ENCODE measurements at places on chromosomes 6 and 20.

GRCh38 chr6:169962604-169963469 is 211.4 kb downstream of the ERMARD start:
- no peak for DNase-seq

- DNase-seq = no peak
Measured at GRCh38 chr6:121639021-121639420, 203.6 kb downstream of the GJA1 start.

- DNase-seq = no peak
Measured at GRCh38 chr20:51163996-51164600, 141.2 kb upstream of the KCNG1 start.

GRCh38 chr6:166556863-166557322 is 29.6 kb downstream of the RAMACL start:
- DNase-seq = peak; percentile 78

GRCh38 chr6:32840604-32841246 is 2.2 kb upstream of the TAP2 start:
- DNase-seq = no peak

GRCh38 chr6:26270486-26270861 is 94.5 kb upstream of the BTN3A2 start:
- DNase-seq = no peak

GRCh38 chr6:34524971-34525370 is 31.2 kb downstream of the SPDEF start:
- DNase-seq = no peak

DNA sequence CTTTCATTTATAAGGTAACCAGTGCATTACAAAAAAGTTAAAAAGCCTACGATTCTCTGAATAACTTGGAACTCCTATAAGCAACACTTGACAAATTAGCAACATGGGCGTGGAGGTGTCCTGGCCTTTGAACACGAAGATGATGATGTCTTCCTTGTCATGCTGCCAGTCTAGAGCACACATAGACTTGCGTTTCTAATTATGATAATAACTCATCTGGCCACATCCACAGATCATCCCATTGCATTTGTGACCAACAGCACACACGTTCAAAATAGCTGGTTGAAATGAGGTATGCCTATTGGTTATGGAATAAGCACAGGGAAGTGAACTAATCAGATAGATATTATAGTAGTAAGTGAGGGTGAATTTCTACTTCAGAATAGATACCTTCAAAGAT is 608.9 kb downstream of the PRKN start:
- no peak for DNase-seq

DNA sequence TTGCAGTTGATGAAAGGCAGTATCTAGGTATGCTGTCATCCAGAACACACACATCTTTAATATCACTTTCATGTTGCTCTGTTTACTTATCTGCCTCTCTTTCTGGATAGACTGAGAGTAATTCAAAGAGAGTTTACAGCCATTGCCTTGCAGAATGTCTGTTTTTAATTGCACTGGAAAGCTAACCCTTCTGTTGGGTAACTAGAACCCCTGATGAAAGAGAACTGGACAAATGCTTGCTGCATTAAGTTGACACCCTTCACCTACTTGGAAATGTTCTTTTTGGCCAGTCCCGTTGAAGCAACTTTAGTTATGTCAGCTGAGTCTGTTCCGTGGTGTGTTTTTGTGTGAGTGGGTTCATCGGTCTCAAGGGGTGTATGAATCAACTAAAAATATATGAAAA is 383.8 kb upstream of the CITED2 start:
- no peak for DNase-seq

GRCh38 chr6:44956396-44956795 is 371.7 kb upstream of the RUNX2 start:
- no peak for DNase-seq

GRCh38 chr6:1719922-1720321 is 110.2 kb downstream of the FOXC1 start:
- DNase-seq = no peak

- no peak for DNase-seq
Measured at GRCh38 chr6:169568314-169569087, 133.3 kb downstream of the WDR27 start.

- DNase-seq = no peak
Measured at GRCh38 chr6:84763886-84764331, 489 bp downstream of the TBX18 start.

- no peak for DNase-seq
Measured at GRCh38 chr6:5536644-5537043, 275.3 kb downstream of the FARS2 start.

- no peak for DNase-seq
Measured at GRCh38 chr6:168264593-168265335, 54.8 kb downstream of the DACT2 start.

DNA sequence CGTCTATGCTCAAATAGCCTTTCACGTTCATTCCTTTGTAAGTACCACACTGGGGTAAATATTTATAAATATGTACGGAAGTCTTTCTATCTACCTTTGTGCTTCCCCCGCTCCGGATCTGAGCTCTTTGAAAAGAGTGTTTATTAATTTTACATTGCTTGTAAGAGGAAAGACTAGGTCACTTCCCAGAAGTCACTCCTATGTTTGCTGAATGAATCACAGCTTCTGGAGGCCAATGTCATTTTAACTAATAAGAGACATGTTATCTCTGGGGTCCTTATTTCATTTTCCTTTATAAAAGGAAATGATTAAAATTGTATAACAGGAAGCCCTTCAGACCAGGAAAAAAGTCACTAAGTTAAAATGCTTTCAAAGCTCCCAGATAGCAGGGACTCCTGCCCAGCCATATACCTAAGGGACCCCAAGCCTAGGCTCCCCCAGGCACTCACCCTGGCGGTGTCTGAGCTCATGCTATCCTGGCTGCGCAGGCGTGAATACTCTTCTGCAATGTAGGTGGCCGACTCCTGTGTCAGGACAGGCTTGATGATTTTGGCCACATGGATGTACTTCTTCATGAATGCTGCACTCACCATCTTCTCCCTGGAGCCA is 12.6 kb downstream of the MCM3 start:
- no peak for DNase-seq

- DNase-seq = no peak
Measured at GRCh38 chr6:161242113-161242512, 31.7 kb downstream of the AGPAT4 start.

DNA sequence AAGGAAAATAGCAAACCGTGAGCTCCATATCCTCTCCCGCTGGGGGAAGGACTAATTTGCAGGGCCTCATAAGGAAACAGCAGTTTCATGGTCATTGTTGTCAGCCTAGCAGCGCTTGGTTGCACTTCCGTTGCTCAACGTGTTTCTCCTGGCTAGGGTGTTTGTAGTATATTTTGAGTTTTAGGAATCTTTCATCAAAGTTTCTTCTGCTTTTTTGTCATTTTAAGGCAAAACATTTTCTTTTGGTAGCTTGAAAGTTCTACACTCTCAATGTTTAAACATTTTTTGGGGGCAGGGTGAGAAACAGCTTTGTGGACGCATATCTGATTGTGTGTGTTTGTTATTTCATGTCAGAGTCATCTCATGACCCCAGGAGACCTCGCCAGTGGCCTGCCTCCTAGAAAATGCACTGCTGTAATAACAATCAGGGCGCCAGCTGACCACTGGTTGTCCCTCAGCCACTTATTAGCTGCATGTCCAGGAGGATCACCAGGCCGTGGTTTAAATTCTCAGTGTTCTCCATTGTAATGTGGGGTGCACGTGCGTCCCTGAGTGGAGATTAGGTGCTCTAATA is 20.6 kb downstream of the JARID2 start:
- DNase-seq = no peak

DNA sequence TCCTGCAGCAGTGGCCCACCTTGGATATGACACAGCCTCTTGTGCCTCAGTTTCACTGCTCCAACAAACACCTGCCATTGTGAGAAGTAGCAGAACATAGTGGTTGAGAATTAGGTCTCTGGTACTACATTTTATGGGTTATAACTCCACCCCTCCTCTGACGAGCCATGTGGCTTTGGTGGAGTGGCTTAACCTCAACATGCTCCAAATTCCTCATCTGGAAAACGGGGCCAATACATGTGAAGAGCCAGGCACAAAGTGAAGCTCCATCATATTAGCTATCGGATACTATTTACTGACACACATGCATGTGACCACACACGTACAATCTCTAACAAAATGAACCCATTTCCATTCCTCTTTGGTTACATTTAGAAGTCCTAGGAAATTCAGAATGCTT is 8.4 kb upstream of the KIZ start:
- no peak for DNase-seq

DNA sequence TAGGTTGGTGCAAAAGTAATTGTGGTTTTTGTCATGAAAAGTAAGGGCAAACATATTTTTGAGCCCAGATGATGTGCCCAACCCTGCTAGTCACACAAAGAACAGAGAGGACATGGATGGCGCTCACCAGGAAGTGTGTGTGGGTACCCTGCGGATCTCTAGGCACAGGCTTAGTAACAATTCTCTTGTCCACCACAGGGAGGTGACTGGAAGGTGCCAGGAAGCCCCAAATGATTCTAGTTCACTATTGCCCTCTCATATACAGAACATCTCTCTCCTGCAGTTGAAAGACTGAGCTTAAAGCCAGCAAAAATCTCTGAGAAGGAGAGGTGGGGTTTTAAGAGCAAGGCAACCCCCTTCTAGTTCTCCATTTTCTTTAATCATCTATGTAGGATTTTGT is 272.1 kb upstream of the TAB2 start:
- no peak for DNase-seq

DNA sequence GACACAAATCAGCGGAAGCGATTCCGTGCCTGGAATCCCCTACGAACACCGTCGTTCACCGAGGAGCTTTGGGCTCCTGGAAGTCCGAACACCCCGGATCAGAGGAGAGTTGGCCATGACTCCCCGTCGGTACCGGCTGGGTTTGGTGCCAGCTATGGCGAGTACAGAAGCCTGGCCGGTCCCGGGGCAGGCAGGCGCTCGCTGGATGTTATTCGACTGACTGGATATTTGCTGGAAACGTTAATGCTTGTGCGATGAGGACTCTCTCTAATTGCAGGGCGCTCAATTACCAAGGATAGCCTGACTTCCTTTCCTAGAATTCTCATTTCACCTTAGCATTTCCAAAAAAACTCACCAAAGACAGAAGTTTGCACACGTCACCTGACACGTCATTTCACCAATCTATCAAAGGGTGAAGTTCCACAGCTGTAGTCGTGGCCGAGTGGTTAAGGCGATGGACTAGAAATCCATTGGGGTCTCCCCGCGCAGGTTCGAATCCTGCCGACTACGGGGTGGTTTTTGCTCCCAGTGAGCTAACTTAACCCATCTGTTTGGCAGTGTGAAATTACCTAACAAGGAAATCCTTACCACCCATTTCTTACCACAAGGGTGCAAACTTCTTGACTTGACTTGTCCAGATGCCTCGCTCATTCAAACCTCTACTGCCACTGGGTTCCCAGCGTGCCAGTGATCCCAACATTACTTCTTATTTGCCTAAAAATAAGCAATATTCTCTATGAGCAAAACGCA is 22.7 kb upstream of the ZNF184 start:
- peak; percentile 82 for DNase-seq

- DNase-seq = no peak
Measured at GRCh38 chr20:49037962-49038387, 8.1 kb upstream of the CSE1L start.

GRCh38 chr6:2962004-2962403 is 9.4 kb downstream of the SERPINB6 start:
- DNase-seq = no peak

GRCh38 chr20:12358006-12358654 is 440.4 kb downstream of the BTBD3 start:
- peak; percentile 59 for DNase-seq

- DNase-seq = no peak
Measured at GRCh38 chr6:79353226-79353625, 118.7 kb upstream of the HMGN3 start.

GRCh38 chr20:11814267-11814666 is 103.4 kb upstream of the BTBD3 start:
- no peak for DNase-seq

GRCh38 chr20:50182346-50182745 is 8.3 kb upstream of the CEBPB start:
- DNase-seq = no peak

Measured in COLO829 (cell line).